ENCODE measurements at places on chromosomes 4 and X.
A peak's percentile ranks its signal among the peaks of the same experiment; 100 is the strongest.

- no peak for DNase-seq
Observed at GRCh38 chr4:110636171-110636679, 13.3 kb upstream of the PITX2 start.

GRCh38 chr4:98778206-98778605, 119.8 kb upstream of the TSPAN5 start:
- no peak for DNase-seq

GRCh38 chr4:57443308-57443707, 333.1 kb upstream of the IGFBP7 start:
- DNase-seq, result no peak

DNA sequence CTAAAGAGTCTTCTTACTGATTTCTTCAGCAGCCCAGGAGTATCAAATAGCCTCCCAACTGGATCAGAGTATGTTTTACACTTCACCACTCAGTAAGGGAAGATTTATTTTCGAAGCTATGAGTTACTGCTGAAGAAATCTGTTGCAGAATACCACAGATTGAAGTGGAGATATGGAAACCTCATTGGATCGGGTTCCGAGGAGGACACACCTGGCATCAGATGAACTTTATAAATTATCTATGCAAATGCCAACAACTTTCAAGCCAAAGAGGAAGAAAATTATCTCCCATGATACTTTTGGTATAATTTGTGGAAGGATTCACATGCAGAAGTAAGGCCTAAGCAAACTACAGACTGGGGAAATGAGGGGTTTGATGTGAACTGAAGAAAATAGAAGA, 515.9 kb upstream of the NDST4 start:
- DNase-seq, result no peak

DNA sequence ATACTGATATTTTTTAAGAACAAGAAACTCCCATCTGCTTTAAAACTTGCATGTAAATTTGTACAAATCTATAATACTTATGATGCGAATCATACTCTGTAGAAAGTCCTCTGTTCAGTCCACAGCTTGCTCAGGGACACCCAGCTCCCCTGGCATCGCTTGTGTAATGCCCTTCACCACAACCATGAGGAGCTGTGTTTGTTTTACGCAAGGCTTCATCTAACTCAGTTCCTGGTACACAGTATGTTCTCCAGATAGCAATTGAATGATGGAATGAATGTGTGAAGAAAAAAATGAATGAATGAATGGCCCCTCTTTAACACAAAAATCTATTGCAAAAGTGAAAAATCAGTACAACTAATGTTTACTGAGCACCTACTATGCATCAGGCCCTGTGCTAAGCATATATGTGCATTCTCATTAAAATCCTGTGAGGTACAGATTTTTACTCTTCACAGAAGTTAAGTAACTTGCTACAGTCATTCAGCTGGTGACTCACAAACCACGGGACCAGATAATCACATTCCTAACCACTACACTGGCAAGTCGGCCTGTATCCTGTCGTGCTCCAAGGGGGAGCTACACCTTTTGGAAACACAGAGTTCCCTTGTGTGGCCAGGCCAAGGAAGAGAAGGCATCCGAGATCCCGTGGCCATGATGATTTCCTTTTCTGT, 58.7 kb upstream of the KDR start:
- no peak for DNase-seq

GRCh38 chr4:2411786-2412510, 6.5 kb downstream of the ZFYVE28 start:
- no peak for DNase-seq

GRCh38 chr4:173960398-173960797, 323.1 kb downstream of the FBXO8 start:
- DNase-seq, result no peak

- no peak for DNase-seq
Observed at GRCh38 chr4:96675416-96675815, 835.5 kb downstream of the PDHA2 start.

GRCh38 chr4:109298279-109299010, 4.0 kb downstream of the COL25A1 start:
- DNase-seq, result no peak

DNA sequence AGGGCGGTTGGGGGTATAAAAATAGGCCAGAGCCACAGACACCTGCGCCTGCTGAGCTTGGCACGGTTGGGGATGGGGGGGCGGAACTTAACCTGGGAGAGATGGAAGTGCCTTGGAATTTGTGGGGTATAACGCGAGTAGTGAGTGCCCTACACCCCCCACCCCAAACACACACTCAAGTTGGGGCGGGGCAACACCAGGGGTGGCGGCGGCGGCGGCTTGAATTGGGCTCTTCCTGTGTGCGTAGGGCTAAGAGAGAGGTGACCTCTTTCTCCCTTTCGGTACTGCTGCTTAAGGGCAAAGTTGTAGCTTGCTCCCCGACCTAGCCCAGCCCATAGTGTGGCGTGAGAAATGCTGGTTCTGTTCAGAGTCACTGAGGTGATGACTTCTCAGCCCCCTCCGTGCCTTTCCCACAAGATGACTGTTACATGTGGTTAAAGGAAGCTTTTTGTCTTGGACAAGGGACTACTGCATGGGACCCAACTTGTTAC, 839 bp downstream of the STK26 start:
- DNase-seq, result peak; percentile 56

GRCh38 chr4:146186596-146186995, 11.1 kb downstream of the LSM6 start:
- DNase-seq, result no peak

DNA sequence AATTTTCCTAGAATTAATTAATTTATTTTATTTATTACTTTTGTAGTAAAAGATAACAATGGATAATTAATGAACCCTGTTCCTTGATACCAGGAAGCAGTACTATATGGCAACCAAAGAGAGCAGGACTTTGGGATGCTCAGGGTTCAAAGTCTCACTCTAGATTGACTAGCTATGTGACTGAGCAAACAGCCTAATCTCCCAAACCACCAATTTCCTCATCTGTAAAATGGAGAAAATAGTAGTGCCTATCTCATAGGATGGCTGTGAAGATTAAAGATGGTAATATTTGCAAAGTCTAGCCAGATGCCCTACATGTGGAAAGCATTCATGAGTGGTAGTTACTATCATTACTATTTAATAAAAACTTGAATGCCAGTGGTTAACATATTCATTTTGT, 97.6 kb downstream of the PRDM5 start:
- DNase-seq, result no peak

GRCh38 chr4:174714393-174715211, 114.4 kb downstream of the GLRA3 start:
- DNase-seq, result no peak

DNA sequence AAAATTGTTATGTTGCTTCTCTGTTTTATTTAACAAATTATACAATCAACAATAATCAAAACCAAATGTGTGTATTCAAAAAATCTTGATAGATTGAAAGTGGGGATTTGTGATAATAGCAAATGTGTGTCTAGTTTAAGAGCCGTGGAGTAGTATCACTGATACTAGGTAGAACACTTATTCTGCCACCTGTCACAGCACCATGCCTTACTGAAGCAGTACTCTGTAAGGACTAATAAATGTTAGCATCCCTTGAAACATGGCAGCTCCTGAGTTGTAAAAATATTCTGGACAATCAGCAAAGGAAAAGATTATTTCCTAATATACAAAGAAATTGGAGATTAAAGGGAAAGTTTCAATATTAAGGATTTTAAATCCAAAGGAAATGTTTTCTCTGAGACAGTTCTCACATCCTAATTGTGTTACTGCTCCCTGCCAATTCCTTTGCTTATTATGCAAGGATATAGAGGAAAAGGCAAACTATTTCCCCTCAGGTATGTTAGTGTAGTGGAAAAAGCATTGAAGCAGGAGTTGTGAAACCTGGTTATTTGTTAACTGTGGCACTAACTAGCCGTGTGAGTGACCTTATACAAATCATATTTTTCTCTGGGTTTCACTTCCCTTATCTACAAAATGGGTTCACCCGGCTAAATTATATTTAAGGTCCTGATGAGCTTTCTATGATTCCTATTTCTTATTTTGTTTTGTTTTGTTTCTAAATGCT, 303.1 kb downstream of the ARHGAP24 start:
- DNase-seq, result no peak

DNA sequence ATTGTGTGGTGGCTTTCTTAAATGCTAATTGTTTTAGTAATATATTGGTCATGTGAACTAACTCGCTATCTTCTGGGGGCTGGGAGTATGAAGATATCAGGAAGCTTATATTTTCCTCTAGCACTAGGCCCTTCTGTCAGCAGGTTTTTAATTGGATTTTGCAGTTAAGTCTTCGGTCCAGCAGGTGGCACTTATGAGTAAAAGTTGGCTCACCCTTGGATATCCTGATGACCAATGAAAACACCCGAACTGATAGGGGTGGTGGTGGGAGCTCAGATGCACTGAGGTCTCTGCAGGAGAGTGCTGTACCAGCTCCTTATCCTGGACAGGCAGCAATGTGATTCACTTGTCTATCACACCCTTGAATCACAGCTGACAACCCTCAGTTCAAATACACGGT, 1365.8 kb upstream of the DIAPH2 start:
- no peak for DNase-seq

DNA sequence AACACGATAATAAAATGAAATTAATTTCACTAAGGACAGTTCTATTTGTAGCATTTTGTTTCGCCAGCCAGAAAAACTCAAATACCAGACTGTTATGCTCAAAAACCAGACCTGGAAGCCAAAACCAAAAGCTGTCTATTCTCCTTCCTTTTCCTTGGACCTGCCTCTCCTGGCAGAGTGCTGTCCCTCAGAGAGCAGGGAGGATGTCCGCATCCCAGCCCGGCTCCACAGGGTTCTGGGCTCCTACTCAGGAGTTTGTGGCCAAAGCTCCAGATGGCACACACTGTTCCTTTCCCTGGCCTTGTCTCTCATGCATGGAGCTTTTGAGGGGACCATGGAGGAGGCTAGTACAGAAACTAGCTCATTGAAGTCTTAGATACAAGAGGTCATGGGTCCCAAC, 41.9 kb upstream of the C1QTNF7 start:
- no peak for DNase-seq

DNA sequence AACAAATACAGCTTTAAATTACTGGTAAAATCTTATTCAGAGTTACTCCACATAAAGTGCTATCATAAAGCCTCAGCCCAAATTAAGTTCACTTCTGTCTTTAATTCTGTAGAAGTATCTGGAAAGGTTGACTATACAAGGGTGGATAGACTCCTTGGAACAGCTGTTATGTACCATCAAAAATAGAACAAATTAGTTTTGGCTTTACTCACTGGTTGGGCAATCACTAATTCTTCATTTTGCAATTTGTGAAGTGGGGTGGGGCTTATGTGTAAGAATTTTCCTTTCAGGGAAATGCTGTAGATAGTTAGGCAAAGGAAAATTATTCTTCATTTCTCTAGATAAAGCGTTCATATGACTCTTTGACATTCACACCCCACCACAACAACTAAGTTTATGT, 7.8 kb downstream of the DIAPH2 start:
- DNase-seq, result no peak

All from activated naive CD4-positive, alpha-beta T cell treated with anti-CD3 and anti-CD28 coated beads, Interleukin-2, amount 50 U/mL, for 16 hours (primary cell).